ENCODE measurements at places on chromosomes 5 and 9. TPM values are rescaled to one million over a fixed set of nuclear protein-coding genes. Genes with fewer than 3 reads are reported as not detected.

- DNase-seq, result no peak
Observed at GRCh38 chr5:132817011-132817410, 3.9 kb downstream of the SOWAHA start.

- DNase-seq, result peak; percentile 94
Observed at GRCh38 chr5:16957304-16958196, 21.5 kb upstream of the MYO10 start.

- peak; percentile 76 for DNase-seq
Observed at GRCh38 chr5:114412510-114413171, 50.8 kb downstream of the KCNN2 start.

DNA sequence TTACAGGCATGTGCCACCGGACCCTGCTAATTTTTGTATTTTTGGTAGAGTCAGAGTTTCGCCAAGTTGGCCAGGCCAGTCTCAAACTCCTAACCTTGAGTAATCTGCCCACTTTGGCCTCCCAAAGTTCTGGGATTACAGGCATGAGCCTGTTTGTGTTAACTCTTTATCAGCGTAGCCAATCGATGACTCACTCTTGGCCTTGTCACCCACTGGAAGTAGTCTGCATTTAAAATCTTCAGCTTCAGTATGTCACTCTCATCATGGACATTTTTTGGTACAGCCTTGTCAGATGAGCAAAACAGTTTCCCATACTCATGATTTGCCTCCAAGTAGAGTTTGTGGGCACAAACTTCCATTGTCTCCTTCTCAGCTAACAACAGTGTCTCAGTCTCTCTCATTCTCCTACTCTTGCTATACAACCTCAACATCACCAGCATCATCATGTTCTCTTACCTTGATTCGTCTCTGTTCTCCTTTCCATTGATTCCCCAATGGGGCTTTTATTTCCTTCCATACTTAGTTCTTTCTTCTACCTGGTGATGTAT lies 22.5 kb downstream of the MUSK start:
- DNase-seq, result peak; percentile 96

- peak; percentile 69 for DNase-seq
Observed at GRCh38 chr5:18772475-18772874, 1138.2 kb downstream of the TAF11L14 start.

DNA sequence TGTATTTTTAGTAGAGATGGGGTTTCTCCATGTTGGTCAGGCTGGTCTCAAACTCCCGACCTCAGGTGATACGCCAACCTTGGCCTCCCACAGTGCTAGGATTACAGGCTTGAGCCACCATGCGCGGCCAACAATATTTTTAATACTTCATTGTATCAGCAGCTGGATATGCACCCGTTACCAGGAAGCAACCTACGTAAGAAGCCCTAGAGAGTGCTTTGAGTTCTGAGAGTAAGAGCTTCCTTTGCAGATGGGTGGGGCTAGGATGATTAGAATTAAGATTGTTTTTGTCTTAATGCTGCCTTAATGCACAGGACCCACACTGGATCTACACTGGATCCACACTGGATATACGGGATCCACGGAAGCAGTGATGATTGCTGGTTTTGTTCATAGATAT lies 123.9 kb upstream of the ABCA1 start:
- DNase-seq, result no peak

DNA sequence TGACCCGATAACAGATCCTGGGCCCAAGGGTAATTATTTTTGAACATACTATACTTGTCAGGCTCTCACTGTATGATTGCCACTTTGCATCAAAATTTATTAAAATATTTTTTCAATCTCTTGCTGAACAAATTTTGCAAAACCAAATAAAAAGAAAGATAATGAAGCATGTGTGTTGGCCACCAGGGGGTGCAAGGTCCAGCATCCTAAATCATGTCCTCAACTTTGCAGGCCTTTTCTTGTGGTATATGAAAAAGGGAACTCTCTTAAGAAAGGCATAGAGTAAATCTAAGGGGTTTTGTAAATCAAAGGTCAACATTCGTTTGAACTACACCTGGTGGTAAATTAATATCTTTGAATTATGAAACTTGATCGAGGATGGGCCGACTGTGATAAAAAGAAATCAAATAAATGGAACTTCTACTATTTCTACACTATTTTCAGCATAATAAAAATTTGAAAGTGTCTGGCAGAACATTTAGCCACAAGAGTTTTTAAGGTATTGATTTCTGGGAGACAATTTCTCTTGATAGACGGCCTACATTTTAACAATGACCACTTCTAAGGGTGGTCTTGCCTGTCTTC lies 676.5 kb downstream of the DMRTA1 start:
- peak; percentile 41 for DNase-seq

DNA sequence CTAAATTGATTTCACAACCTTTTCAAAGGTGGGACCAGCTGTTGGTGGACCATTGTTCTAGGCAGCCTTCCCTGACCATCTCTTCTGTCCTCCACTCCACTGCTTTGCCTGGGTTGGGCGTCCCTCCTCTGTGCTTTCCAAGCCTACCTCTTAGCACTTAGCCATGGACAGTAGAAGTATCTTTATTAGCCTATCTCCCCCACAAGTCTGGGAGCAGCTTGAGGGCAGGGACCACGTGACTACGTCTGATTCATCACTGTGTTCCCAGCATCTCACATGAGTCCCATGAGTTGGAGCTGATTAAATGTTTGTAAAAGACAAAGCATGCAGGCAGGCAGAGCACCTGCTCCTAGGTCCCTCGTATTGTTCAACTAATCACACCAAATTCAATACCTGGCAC lies 20.9 kb downstream of the MORN5 start:
- DNase-seq, result peak; percentile 90

KIF27 gene
- 2.5 TPM for total RNA-seq

SLC34A3 gene
- 0.10 TPM for total RNA-seq
